Bone marrow (tissue), 2 donors: ENCODE measurements at places on chromosomes 5 and 9.

DNA sequence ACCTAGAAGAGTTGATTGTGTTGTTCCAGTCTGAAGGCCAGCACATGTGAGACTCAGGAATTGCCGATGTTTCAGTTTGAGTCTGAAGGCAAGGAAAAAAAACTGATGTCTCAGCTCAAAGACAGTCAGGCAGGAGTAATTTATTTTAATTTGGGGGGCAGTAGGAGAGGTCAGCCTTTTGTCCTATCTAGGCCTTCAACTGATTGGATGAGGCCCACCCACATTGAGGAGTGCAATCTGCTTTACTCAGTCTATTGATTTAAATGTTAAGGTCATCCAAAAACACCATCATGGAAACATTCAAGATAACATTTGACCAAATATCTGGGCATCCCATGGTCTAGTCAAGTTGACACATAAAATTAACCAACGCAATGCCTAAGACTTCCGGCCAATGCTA, 288.9 kb downstream of the CDK5RAP2 start:
- no peak for DNase-seq

DNA sequence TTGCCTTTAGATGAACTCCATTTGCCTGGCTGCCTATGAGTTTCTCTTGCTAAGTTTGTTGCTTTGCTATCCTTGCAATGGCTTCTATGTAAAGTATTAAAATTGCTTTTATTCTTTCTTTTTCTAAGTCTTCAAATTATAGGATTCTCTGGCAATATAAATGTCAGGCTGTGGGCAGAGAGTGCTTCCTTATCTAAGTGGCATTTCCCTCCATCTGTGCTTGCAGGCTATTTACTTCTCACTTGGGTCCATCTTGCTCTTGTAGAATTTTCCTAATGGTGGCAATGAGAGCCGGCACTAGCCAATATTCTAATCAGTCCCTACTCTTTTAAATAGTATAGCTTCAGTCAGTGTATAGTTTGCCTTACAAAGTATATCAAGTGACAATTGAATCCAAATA, 63.3 kb downstream of the FAM174A start:
- DNase-seq = no peak

DNA sequence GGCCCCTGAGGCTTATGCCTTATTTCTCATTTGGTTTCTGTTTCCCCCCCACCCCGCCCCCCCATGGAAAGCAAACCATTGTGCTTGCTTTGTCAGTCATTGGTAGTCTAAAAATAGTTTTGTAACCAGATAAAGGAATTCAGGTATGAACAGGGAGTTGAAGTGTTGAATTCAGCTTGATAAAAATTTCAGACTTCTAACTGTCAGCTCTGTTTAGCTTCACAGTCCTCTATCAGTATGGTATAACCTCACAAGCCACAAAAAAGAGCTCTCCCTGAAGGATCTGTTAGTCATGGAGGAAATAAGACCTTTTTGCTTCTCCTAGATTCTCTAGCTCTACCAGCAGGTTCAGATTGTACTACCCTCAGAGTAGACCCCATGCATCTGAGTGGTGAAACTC, 378.1 kb downstream of the TMEM38B start:
- no peak for DNase-seq

- DNase-seq = no peak
These were observed 11.0 kb upstream of the ZBTB43 start for GRCh38 chr9:126793686-126794417.

- DNase-seq = no peak
These were observed 510.8 kb downstream of the SPATA31D1 start for GRCh38 chr9:82499337-82499736.

DNA sequence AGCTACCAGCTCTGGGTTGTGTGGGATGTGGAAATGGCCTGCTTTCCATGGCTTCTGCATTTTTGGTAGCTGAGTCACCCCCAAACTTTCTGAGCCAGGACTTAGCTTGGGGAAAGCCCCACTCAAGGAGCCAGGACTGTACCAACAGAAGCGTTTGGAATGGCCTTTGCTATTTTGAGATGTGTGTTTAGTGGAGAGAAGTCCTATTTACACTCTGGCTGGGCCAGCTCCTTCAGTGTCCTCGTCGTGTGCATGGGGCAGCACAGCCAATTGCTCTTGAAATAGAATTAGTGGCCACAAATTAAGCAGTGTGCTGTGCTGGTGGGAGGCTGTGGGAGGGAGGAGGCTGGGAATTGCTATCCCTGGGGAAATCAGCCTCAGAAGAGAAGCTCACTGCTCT, 51.6 kb downstream of the ENTREP1 start:
- no peak for DNase-seq

GRCh38 chr5:138942066-138942465, 66.9 kb upstream of the LRRTM2 start:
- no peak for DNase-seq

GRCh38 chr5:121816164-121816563, 35.5 kb upstream of the FTMT start:
- no peak for DNase-seq

DNA sequence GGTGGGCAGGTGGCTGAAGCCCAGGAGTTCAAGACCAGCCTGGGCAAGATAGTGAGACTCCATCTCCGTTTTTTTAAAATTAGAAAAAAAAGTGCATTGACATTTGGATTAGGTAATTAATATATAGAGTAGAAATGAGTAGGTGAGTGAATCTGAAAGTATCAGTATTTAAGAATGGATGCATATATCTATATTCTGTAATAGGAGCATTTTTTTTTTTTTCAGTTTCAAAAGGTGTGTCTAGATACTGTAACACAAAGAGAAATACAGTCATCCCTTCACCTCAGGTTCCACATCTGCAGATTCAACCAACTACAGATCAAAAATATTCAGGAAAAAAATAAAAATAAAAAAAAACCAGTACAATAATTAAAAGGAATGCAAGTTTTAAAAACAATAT, 50.8 kb downstream of the RBM27 start:
- no peak for DNase-seq

DNA sequence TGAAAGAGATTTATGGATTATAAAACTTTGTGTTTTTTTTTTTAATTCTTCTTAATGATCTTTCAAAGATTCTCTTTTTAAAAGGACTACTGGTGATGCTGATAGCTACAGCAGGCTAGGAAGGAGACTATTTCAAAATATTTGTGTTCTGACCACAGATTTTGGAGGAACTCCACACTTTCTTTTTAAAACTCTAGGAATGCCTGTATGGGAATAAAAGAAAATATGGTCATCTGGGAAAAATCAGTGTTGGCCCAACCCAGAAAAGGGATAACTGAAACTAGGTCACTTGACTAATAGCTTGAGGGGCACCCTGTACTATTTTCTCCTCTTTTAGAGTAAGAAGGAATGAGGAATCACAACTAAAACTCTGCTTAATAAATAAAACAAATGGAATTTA, 97.6 kb upstream of the ADAMTS19 start:
- no peak for DNase-seq

- no peak for DNase-seq
These were observed 168.1 kb downstream of the ROR2 start for GRCh38 chr9:91781906-91782305.

- DNase-seq = no peak
These were observed 3.6 kb upstream of the IL17B start for GRCh38 chr5:149382517-149383220.

DNA sequence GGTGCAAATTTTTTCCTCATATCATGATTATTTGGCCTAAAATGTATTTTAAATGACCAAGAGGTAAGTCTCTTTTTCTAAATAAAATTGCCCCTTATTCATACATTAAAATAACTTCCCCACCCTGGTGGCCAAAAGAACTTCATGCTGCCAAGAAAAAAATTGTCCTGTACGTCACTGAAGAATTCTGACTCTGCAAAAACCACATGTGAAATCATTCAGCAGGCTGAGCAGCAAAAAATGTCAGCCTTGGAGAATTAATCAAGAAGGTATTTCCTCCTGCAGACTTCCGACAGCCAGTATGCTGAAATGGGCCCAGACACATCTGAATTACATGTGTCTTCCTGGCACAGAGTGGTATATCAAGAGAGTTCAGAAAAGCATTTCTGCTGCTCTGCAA, 94.6 kb upstream of the HMHB1 start:
- DNase-seq = peak; percentile 46

GRCh38 chr5:72393052-72393451, 72.9 kb downstream of the PTCD2 start:
- DNase-seq = no peak

DNA sequence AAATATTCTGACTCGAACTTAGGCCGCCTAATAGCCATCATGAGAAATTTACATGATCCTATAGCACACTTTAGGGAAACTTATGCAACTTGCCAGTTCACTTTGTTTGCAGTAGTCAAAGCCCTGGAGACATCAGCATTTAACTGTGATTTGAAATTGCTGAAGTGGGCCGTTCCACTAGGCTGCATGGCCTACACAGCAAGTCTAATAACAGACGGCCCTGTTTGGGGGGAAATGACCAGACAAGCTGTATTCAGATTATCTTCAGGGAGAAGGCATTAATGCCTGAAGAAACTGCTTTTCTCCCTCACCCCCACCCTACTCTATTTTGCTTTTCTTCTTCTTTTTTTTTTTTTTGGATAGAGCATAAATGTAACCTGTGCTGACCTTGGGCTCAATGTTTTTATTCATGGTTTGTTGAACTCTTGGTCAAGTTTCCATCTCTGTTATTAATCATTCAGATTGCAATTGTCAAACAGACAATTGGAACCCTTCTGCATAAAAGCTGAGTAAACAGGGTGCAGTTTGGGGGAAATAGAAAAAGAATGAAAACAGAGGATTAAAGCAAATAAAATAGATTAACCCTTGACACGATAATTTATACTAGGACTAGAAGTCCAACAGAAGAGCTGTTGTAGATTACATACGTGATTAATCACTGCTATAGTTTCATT, 1928.2 kb upstream of the WWC1 start:
- no peak for DNase-seq

DNA sequence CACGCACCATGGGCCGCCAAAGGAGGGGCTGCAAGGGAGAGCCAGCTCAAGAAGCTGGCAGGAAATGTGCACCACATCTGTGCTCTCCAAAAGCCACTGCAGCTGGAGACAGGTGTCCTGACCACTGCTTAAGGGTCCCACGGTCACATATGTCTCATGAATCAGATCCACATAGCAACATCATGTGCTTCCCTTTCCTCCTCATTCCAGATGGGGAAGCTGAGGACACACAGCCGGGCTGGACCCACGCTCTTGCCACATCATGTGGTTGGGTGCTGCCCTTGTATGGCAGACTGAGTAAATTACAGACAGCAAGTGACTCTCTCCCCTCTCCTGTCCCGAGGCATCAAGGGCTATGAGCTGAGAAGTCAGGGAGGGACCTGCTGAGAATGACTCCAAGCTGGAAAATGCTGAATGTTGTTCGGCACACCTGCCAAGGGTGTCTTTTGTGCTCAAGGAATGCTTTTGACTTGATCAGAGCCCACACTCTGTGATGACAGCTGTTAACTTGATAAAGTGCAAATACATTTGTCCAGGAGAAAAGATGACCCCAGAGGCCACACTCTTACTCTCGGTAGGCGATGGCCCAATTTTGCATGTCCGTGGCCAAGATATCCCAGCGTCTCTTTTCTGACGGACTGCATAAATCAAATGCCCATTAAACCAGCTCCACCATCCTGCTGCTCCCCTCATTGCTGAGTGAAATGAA, 58.2 kb downstream of the NSUN2 start:
- DNase-seq = no peak

GRCh38 chr9:694403-695154, 146.9 kb upstream of the DMRT1 start:
- no peak for DNase-seq

- DNase-seq = no peak
These were observed 149.6 kb downstream of the ZNF608 start for GRCh38 chr5:124596595-124597421.

DNA sequence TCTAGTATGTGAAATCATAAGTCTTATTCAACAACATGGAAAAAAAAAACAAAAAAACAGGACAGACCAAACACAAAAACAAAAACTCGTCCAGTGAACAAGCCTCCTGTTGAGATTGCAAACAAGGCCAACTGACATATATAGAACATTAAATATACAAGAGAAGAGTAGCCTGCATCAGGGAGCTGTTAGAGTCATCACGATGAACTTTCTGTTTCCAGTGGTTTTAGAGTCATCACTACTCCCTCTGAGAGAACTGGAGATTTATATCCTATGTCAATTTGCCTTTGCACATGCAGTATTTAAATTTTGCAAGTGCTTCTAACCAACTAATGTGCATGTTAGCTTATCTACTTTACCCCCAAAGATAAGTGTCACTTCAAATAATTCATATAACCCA, 9.9 kb downstream of the SNCAIP start:
- no peak for DNase-seq

DNA sequence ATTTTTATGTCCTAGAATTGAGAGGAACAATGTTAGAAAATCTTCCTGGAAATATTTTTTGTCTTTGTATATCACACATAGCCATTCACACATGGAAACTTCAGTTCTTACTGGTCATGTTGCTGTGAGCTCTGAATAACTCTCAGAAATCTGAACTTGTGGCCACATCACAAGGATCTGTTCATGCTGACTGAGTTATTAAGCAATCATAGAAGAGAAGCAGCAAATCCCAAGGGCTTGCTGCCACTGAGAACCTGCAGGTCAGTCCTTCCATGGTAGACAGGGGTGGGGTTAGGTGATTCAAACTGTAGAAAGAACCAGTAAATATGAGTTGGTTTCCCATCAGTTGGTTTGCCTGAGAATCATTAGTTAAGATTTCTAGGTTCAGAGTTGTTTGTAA, 27.6 kb downstream of the SGCD start:
- DNase-seq = no peak

- no peak for DNase-seq
These were observed 220.5 kb upstream of the MPDZ start for GRCh38 chr9:13500034-13500433.

DNA sequence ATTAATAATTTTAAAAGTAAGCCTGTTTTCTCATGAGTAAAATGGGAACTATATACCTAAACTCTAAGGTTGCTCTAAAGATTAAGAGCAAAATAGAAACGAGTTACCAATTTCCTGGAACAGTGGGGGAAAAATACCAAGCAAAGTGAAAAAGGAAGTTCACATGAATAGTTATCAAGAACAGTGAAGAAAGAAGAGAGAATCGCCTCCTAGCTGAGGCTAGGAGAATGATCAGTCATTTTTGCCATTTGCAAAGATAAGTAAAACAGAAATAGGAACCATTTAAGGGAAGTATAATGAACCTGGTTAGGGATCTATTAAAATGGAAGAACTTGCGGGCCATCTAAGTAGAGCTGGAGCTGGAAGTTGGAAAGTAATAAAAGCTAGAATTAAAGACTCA, 50.7 kb downstream of the P4HA2 start:
- DNase-seq = peak; percentile 56

GRCh38 chr9:87270221-87270847, 227.3 kb upstream of the DAPK1 start:
- no peak for DNase-seq

- DNase-seq = no peak
These were observed 186.5 kb downstream of the NSG2 start for GRCh38 chr5:174231956-174232487.
